ENCODE measurements at places on chromosomes 6 and 20. TPM values are rescaled to one million over a fixed set of nuclear protein-coding genes. Genes with fewer than 3 reads are reported as not detected.
A peak's percentile ranks its signal among the peaks of the same experiment; 100 is the strongest.

DNA sequence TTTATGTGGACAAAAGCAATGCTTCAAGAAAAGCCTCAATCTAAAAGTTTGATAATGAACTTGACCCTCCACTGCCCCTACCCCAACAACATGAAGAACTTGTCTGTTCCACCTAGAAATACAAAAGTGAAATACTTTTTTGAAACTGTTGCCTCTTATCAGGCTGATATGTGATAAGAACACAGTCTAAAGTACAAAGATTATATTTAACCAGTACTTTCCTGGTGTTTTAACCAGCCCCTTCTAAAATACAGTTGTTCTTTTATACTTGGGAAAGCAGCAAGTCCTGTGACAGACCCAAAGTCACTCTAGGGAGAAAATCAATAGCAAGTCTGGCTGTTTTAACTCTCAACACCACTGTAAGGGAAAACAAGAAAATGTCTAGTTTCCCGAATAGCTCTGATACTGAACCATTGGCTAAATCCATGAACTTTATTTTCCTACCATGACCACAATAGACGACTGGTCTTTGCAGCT, 6.6 kb downstream of the OARD1 start:
- H3K36me3 ChIP-seq: peaks cover 66% of the 10 kb centered on the region
- H3K4me3 ChIP-seq: no peak overlapping the region
- no peak for DNase-seq

The TNXB gene
- total RNA-seq: 189 TPM

The PCNA gene
- total RNA-seq: 55.9 TPM

DNA sequence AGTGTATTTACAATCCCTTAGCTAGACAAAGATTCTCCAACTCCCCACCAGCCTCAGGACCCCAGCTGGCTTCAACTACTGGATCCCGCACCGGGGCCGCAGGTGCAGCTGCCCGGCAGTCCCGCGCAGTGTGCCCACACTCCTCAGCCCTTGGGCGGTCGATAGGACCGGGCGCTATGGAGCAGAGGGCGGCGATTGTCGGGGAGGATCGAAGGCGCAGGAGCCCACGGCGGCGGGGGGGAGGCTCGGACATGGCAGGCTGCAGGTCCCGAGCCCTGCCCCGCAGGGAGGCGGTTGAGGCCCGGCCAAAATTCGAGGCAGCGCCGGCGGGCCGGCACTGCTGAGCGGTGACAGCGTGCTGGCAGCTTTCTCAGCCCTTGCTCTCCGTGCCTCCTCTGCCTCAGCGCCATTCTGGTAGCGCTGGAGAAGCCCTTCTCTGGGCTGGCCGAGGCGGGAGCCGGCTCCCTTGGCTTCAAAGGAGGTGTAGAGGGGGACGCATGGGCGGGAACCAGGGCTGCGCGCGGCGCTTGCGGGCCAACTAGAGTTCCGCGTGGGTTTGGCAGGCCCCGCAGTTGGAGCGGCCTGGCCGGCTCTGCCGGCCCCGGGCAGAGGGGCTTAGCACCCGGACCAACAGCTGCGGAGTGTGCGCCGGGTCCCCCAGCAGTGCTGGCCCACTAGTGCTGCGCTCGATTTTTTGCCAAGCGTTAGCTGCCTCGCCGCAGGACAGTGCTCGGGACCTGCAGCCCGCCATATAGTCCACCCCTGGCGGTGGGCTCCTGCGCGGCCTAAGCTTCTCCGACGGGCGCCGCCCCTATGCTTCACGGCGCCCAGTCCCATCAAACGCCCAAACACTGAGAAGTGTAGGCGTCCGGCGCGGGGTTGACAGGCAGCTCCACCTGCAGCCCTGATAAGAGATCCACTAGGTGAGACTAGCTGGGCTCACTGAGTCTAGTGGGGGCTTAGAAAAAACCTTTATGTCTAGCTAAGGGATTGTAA, 32.4 kb upstream of the KIF13A start:
- no peak overlapping the region for H3K4me3 ChIP-seq
- no peaks in the 10 kb centered on the region for H3K36me3 ChIP-seq
- no peaks in the 10 kb centered on the region for H3K4me1 ChIP-seq
- H3K27me3 ChIP-seq: no peaks in the 10 kb centered on the region
- DNase-seq: peak; percentile 83
- no peak overlapping the region for H3K27ac ChIP-seq

DNA sequence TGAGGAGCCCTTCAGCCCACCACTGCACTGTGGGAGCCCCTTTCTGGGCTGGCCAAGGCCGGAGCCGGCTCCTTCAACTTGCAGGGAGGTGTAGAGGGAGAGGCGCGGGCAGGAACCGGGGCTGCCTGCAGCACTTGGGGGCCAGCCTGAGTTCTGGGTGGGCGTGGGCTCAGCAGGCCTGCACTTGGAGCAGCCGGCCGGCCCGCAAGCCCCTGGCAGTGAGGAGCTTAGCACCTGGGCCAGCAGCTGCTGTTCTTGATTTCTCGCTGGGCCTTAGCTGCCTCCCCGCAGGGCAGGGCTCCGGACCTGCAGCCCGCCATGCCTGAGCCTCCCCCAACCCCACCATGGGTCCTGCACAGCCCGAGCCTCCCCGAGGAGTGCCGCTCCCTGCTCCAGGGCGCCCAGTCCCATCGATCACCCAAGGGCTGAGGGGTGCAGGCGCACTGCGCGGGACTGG, 101.7 kb upstream of the ADGRB3 start:
- no peak overlapping the region for H3K27ac ChIP-seq
- no peaks in the 10 kb centered on the region for H3K4me1 ChIP-seq
- peak; percentile 68 for DNase-seq
- H3K4me3 ChIP-seq: no peak overlapping the region
- H3K27me3 ChIP-seq: no peaks in the 10 kb centered on the region

The CST4 gene
- total RNA-seq: not detected

DNA sequence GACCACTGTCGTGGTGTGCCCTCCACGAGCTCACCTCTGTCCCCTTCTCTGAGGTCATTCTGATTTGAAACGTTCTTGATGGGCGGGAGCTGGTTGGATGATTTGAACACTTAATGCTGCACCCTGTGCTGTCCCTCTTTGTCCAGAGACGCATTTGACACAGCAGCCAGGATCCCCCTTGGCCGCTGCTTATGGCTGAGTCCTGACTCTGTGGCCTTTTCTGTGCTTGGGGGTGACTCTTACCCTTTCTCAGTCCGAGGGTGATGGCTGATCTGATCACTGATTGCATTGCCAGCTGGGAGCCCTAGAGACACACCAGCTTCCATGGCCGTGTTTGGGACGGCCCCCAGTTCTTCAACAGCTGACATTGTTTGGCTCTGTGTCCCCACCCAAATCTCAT, 43.5 kb upstream of the FRMD1 start:
- H3K27me3 ChIP-seq: no peaks in the 10 kb centered on the region
- DNase-seq: no peak
- no peak overlapping the region for H3K4me3 ChIP-seq
- no peaks in the 10 kb centered on the region for H3K4me1 ChIP-seq

DNA sequence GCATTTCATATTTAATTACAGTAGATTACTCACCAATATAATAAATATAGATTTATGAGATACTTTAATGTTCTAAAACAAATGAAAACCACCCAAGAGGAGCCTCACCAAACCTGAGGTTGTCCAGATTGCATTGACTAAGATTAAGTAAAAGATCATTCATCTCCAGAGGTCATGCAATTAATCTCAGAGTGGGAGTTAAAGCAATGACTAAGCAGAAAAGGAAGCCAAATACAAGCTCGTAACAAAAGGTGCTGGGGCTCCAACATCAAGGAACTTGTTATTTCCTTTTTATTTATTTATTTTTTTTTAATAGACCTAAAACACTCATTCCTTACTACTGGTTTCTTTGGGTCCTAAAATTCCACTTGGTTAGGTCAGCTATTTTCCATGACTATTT, 57.7 kb downstream of the RSPO3 start:
- DNase-seq: no peak
- no peak overlapping the region for H3K27ac ChIP-seq
- no peaks in the 10 kb centered on the region for H3K4me1 ChIP-seq
- H3K27me3 ChIP-seq: no peaks in the 10 kb centered on the region
- no peak overlapping the region for H3K4me3 ChIP-seq

The TCP11 gene
- total RNA-seq: 0.30 TPM

The COL9A3 gene
- total RNA-seq: 8.4 TPM

GRCh38 chr20:50356525-50356885, 153.7 kb upstream of the PTPN1 start:
- H3K4me1 ChIP-seq: peaks cover 13% of the 10 kb centered on the region
- no peaks in the 10 kb centered on the region for H3K27me3 ChIP-seq
- no peaks in the 10 kb centered on the region for H3K36me3 ChIP-seq

The SIGLEC1 gene
- 57.6 TPM for total RNA-seq

- no peaks in the 10 kb centered on the region for H3K4me1 ChIP-seq
- no peak for DNase-seq
- H3K36me3 ChIP-seq: peaks cover 29% of the 10 kb centered on the region
- no peak overlapping the region for H3K4me3 ChIP-seq
Measured at GRCh38 chr20:4876731-4877130, 124.6 kb downstream of the SLC23A2 start.

- DNase-seq: no peak
- H3K4me1 ChIP-seq: no peaks in the 10 kb centered on the region
- no peaks in the 10 kb centered on the region for H3K27me3 ChIP-seq
Measured at GRCh38 chr20:17177341-17177740, 49.5 kb upstream of the PCSK2 start.

DNA sequence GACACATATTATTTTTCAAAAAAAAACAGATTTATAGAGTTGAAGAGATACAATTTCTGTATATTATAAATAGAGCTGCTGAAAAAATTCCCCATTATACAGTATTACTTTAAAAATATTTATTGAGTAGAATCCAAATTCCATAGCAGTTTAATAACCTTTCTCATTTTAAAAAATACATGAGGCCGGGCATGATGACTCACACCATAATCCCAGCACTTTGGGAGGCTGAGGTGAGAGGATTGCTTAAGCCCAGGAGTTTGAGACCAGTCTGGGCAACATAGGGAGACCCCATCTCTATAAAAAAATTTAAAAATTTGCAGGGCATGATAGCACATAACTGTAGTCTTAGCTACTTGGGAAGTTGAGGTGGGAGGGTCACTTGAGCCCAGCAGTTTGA, 13.0 kb downstream of the ATRN start:
- H3K27ac ChIP-seq: no peak overlapping the region
- H3K4me3 ChIP-seq: no peak overlapping the region
- DNase-seq: no peak

The TGM3 gene
- total RNA-seq: 0.33 TPM

GRCh38 chr6:110041126-110041525, 63.0 kb downstream of the GPR6 start:
- no peak overlapping the region for H3K4me3 ChIP-seq
- H3K27me3 ChIP-seq: no peaks in the 10 kb centered on the region
- DNase-seq: no peak
- no peak overlapping the region for H3K27ac ChIP-seq

- H3K4me1 ChIP-seq: peaks cover 48% of the 10 kb centered on the region
- DNase-seq: no peak
- H3K36me3 ChIP-seq: no peaks in the 10 kb centered on the region
- no peaks in the 10 kb centered on the region for H3K27me3 ChIP-seq
- H3K27ac ChIP-seq: no peak overlapping the region
Measured at GRCh38 chr6:15255909-15256395, 10.1 kb downstream of the JARID2 start.

GRCh38 chr6:147161974-147162495, 42.2 kb upstream of the STXBP5 start:
- no peak overlapping the region for H3K27ac ChIP-seq
- no peak overlapping the region for H3K4me3 ChIP-seq
- no peaks in the 10 kb centered on the region for H3K27me3 ChIP-seq

- H3K27me3 ChIP-seq: no peaks in the 10 kb centered on the region
- no peaks in the 10 kb centered on the region for H3K4me1 ChIP-seq
Measured at GRCh38 chr6:117976030-117976651, 69.1 kb downstream of the SLC35F1 start.

DNA sequence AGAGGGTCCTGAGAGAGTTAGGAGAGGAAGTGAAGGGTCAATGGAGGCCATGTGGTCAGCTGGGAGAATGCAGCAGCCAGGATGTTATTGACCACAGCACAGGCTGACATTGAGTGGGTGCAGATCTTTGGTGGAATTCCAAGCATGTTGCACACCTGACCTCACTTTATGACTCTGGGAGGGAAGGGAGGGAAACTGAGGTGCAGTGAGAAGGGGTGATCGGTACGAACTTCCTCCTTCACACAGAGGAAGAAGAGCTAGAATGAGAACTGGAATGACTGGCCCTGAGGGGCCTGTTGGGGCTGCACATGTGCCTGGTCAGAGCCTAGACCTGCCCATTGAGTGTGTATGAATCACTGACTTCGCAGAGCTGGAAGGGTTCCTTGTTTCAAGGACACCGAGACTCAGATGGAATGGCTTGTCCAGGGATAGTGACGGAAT, 9.8 kb downstream of the FAM83D start:
- no peak for DNase-seq
- H3K4me3 ChIP-seq: no peak overlapping the region
- no peaks in the 10 kb centered on the region for H3K36me3 ChIP-seq
- H3K27ac ChIP-seq: no peak overlapping the region

- no peaks in the 10 kb centered on the region for H3K36me3 ChIP-seq
- no peak overlapping the region for H3K4me3 ChIP-seq
- H3K27me3 ChIP-seq: no peaks in the 10 kb centered on the region
- no peak for DNase-seq
- H3K27ac ChIP-seq: no peak overlapping the region
- H3K4me1 ChIP-seq: peaks cover 3% of the 10 kb centered on the region
Measured at GRCh38 chr6:12490351-12490903, 200.3 kb downstream of the EDN1 start.

The ORC3 gene
- total RNA-seq: 20.0 TPM

All from upper lobe of left lung (tissue), 6 donors.